ENCODE measurements at places on chromosomes 3 and 15.
A peak's percentile ranks its signal among the peaks of the same experiment; 100 is the strongest.

GRCh38 chr3:40574661-40575060 lies 49.9 kb downstream of the ZNF621 start:
- no peak for DNase-seq

GRCh38 chr3:97871801-97872524 lies 50.2 kb downstream of the CRYBG3 start:
- peak; percentile 98 for DNase-seq

DNA sequence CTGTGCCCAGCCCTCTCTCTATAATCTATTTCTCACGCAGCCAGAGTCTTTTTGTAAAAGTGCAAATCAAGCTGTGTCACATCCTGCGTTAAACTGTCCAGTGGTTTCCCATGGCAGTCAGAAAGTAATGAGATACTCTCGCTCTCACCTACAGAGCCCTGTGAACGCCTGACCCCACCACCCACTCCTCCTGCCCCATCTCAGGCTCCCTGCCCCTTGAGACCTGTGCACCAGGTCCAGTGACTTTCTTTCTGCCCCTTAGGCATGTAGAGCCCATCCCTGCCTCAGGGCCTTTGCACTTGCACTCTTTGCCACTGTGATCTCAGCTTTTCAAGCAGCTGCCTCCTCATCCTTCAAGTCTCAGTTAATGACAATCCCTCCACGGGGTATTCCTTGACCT lies 58.3 kb upstream of the RASGRP1 start:
- DNase-seq = no peak

GRCh38 chr3:50395070-50395860 lies 35.9 kb upstream of the TMEM115 start:
- no peak for DNase-seq

DNA sequence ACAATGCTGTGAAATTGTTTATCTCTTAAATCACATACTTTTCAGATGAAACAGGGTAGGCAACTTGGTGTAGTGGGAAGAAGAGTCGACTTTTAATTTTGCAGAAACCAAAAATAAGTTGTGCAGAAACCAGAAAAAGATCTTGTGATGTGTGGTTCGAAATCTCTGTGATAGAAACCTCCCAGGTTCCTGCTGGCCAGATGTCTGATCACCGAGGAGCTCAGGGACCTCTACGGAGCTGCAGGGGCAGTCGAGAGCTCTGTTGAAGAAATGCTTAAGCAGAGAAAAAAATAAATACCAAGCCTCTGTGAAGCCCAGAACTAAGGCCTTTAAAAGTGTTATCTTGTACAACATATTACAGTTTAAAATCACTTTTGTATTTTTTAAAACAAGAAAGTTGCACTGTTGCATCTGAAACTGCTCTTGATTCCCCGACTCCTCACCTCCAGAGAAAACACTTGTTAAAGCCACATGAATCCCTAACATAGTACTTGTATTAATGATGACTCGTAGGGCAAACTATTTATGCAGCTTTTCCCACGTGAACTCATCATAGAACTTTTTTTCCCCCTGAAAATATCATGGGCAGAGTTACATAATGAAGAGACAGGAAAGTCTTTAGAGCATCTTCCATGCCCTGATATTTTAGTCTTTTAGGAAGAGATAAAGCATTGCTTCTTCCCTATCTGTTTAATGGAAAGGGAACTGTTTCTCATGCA lies 51.3 kb downstream of the CCK start:
- peak; percentile 65 for DNase-seq

- no peak for DNase-seq
Measured at GRCh38 chr3:112137781-112138180, 4.7 kb upstream of the GCSAM start.

DNA sequence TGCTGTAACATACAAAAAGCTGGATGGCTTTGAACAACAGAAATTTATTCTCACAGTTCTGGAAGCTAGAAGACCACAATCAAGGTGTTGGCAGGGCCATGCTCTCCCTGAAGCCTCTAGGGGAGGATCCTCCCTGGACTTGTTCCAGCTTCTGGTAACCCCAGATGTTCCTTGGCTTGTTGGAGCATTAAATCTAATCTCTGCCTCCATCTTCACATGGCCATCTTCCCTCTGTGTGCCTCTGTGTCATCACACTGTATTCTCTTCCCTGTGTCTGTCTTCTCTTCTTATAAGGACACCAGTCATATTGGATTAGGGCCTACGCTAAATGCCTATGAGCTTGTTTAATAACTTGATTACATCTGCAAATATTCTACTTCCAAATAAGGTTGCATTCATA lies 109.5 kb downstream of the STAG1 start:
- no peak for DNase-seq

DNA sequence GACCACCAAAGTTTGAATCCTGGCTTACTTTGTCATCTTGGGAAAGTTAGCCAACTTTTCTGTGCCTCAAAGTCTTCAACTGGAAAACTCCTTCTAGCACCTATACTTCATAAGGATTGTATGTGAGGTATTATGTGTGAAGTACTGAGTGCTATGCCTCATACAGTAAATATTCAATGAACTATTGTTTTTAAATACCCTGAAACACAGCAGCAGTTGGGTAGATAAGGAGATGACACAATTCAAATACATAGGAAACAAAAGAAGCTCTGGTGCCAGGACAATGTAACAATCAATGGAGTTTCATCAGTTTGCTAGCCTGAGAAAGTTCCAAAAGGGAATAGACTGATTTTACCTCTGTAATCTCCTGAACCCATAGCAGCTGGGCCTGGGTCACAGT lies 43.3 kb downstream of the TUBGCP4 start:
- DNase-seq = no peak

DNA sequence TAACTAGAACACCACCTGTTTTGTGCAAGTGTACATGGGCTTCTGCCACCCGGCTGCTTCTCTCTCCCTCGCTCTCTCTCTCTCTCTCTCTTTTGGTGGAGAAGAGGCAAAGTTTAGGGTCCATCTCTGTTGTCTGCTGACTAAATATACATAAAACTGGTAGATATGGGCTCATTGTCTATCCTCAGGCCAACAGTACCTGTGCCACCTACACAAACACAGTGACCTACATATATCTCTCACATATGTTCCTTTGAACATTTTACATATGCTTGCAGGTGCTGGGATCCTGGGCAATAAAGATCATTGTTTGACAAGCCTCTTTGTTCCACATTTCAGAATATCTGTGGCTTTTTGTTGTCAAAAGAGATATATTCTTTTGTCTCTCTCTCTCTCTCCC lies 256.3 kb upstream of the KCNH8 start:
- DNase-seq = no peak

DNA sequence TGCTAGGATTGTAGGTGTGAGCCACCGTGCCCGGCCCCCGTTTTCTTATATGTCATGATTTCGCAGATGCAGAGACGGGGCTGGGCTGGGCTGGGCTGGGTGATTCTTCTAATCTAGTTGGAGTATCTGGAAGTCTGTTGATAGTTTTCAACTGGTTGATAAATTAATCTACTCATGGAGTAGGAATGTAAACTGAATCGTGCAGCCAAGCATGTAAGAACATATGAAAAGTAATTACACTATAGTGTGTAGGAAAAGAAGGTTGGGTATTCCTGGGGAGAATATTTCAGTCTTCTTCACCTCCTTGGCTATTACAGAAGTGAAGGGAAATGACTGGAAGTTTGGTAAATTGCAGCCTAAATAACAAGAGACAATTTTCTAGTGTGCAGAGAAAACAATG lies 82.6 kb upstream of the MAGI1 start:
- DNase-seq = peak; percentile 71

GRCh38 chr15:33029109-33029652 lies 165.3 kb downstream of the FMN1 start:
- no peak for DNase-seq

DNA sequence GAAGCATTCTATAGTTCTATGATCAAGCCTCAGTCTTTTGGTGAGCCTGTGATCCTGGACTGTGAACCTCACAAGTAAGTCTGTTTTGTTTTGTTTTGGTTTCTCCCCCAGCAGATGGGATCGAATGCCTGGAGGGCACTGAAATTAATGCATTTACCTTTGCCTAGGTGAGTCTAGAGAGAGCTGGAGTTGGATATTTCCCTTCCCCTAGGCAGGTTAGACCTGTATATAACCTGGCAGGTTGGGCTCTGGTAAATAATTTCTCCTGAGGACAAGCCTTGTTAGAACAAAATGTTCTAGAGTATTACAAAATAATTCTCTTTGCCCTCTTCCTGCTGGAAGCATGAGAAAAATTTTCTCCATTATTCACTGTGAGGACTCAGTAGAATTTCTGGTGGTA lies 211.9 kb downstream of the TPRG1 start:
- no peak for DNase-seq

GRCh38 chr3:79751703-79752102 lies 16.1 kb downstream of the ROBO1 start:
- no peak for DNase-seq

DNA sequence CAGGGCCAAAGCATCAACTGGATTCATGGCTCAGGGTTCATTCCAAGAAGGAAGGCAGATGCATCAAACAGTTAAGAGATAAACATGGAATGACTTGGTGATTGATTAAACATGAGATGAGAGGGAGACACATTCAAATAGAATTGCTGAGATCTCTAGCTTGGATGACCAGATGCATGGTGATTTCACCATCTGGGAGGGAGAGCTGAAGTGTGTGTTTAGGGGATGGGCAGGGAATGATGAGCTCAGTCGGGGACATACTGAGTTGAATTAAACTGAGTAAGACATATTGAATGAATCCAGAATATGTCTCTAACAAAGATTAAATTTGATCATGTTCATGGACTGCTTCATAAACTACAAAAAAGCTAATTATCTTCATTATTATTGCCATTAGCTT lies 35.5 kb downstream of the CADPS start:
- no peak for DNase-seq

- DNase-seq = no peak
Measured at GRCh38 chr3:70743754-70744153, 431.3 kb upstream of the MDFIC2 start.

DNA sequence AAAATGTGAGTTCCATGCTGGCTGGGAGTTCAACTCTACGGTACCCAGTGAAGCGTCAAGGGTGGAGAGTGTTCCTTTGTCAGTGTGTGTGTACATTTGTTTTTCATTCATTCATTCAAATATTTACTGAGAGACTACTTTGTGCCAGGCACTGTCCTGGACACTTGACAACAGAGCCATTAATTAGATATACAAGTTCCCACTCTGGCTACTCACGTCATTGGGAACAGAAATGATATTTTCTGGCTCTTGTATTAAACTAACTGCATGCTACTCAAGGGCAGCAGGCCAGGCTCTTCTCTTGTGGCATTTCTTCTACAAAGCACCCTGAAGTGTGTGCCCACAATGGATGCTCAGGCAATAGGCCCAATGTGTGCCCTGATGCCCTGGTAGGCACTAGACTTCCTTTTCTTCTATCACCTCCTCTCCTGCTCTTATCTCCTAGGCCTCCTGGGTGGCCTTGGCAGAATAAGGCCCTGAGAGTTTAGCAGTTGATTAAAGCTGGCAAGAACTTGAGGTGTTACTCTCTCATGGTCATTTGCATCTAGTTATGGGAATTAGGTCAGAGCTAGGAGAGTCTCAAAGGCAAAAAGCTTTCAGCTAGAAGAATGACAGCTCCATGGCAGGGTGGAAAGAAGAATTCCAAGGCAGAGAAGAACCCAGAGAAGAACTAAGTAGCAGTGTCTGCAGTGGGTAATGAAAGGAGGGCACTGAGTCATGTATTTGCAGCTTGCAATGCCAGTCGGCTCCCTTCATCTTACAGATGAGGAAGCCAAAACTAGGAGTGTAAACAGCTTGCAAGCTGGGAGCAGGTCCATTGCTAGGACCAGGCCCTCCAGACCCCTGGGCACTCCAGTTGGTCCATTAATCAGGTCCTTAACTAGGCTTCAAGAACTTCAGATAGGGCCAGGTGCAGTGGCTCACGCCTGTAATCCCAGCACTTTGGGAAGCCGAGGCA lies 14.0 kb upstream of the SMAD3 start:
- DNase-seq = no peak

GRCh38 chr3:149512073-149512782 lies 37.7 kb downstream of the TM4SF4 start:
- peak; percentile 59 for DNase-seq

- DNase-seq = no peak
Measured at GRCh38 chr3:71117572-71118247, 465.8 kb downstream of the FOXP1 start.

DNA sequence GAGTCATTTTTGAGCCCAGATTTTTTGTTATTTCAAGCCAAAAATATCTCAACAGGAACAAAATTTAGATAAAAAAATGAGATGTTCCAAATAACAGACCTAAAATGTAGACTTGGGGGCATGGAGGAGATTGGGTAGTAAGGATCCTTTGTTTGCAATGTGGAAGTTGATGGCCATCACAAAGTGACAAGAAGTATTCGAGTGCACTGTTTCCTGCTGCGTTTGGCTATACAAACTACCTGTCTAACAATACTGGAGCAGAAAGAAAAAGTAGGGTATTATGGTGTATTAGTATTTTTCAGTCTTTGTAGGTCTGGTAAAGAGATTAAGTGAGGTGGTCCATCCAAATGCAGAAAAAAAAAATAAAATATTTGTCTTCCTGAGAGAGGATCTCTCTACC lies 284.2 kb downstream of the C3orf38 start:
- no peak for DNase-seq

DNA sequence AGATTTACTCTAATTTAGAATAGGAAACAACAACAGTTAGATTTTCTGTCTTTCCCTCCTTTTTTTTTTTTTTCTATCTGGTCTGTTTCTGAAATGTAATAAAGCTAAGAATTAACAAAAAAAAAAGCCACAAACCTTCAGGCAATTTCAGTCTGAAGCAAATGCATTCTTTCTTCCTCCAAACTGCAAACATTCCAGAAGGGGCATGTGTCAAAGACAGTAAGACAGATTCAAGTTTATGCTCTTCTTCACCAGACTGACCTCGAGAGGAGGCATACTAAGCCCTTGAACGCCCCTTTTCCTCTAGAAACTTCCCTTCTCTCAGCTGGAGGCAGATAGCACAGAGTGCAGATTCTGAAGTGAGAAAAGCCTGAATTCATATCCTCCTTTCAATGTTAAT lies 654.6 kb upstream of the LMCD1 start:
- DNase-seq = no peak

GRCh38 chr3:66229931-66230330 lies 9.1 kb downstream of the SLC25A26 start:
- no peak for DNase-seq

GRCh38 chr3:149382518-149382917 lies 5.1 kb upstream of the TM4SF1 start:
- DNase-seq = no peak

DNA sequence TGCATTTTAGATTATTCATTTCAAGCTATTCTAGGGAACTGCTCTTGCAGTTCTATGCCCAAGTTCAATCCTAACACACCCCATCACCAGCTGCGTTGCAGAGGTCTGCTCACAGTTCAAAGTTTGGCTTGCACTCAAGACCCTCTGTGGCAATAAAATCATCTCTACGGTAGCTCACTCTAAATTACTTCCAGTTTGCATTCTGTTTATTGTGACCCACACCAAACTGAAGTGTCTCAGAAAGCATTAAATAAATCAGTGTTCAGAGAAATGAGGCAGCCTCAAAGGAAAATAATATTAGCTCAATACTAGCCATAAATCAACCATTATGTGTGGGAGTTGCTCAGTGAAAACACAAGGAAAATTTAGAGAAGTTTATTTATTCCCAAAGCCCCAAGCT lies 250.3 kb downstream of the MAGI1 start:
- DNase-seq = no peak

All from HFFc6 (cell line).